Colonic mucosa (tissue), 4 donors: ENCODE measurements at places on chromosomes 5 and 9. TPM values are rescaled to one million over a fixed set of nuclear protein-coding genes. Genes with fewer than 3 reads are reported as not detected.

GRCh38 chr9:82720515-82720914, 342.4 kb downstream of the RASEF start:
- DNase-seq: no peak

Gene COL23A1
- 0.49 TPM for total RNA-seq

GRCh38 chr9:125910286-125910685, 163.1 kb downstream of the PBX3 start:
- no peak for DNase-seq

DNA sequence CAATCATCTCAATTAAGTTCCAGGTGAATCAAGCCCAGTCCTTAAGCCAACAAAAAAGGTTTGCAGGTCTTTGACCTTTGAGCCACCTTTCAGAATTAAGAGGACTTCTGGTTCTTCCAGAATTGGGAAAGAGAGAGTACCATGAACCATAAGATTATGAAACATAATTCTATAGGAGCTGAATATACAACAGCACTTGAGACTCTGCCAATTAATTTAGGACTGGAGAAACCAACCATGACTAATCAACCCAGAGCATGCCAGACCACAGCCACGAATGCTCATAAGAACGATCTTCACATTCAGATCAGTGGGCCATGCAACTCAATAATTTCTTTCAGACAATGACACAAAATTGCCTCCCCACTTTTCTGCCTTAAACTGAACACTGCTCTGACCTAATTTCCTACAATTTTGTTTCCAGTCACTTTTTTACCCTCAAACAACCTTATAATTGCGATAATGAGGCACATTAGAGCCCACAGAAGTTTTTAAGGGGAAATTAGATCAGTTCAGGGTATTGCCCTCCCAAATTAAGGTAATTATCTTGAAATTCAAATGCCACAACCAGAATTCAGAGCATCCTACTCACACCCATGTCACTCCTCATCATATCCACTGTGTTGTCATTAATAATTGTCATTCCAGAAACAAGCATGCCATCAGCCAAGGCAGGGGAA, 213.4 kb downstream of the ATPSCKMT start:
- no peak for DNase-seq

Gene FCHO2
- 56.5 TPM for total RNA-seq

DNA sequence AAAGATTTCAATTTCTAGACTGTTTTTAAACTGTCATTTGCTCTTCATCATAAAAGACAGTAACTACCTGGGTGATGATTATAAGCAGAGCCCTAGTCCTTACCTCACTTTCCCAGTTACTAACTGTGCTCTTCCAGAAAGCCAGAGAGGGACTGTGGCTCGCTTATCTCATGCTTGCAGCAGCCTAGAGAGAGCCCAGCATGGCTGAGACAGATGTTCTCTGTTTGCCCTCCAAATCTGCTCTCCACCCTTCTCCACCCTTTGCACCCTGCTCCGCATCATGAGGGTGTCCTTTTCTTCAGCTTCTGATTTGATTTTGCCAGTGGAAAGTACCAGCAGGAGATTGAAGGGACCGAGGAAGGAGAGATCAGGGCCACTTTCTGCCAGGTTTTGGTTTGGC, 61.2 kb upstream of the SELENOP start:
- DNase-seq: no peak

GRCh38 chr9:83070261-83070660, 7.3 kb upstream of the RASEF start:
- no peak for DNase-seq

Gene RGMB
- total RNA-seq: 69.6 TPM

DNA sequence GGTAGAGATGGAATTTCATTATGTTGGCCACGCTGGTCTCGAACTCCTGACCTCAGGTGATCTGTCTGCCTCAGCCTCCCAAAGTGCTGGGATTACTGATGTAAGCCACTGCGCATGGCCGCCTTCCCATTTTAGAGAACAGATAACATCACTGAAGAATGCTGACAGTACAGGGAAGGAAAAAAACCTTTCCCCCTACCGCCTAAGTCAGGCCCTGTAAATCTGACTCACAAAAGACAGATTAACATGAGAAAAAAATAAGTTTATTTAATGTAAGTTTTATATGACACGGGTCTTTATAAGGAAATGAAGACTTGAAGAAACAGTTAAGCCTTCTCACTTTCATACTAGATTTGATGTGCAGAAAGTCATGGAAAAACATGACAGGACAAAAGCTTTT, 227.2 kb upstream of the ZNF608 start:
- no peak for DNase-seq

- no peak for DNase-seq
Measured at GRCh38 chr5:21882074-21882745, 970.9 kb downstream of the CDH12 start.

DNA sequence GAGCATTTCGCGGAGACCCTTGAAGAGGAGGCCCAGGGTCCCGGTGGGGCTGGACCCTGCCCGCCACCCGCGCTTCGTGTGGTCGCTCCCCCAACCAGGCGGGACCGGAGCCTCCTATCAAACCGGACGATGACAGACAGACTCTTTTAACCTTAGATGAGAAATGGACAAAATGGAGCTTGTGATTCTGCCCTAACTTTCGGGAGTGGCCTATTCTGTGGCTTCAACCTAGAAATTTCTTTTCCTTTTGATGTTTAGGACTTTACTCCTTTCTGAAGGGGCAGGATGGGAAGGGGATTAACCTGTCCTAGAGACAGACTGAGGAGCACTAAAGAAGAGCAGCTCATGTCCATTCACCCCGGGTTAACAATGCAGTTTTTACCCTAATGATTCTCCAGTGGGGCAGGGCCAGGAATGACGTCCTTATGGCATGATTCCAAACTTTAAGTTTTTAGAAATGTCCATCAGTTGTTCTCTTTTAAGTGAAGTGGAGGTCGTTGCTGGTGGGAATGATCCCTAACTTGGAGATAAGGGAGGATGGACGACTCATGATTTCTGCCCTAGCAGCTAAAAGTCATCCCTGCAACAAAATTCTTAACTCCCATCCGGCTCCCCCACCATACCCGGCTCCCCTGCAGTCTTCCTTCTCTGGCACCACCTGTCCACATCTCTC, 1.0 kb downstream of the NIPSNAP3A start:
- no peak for DNase-seq
